ENCODE measurements at places on chromosomes 1 and 21. TPM values are rescaled to one million over a fixed set of nuclear protein-coding genes. Genes with fewer than 3 reads are reported as not detected.

The LCE3D gene
- total RNA-seq: not detected

The SYDE2 gene
- total RNA-seq: not detected

The AKR7A2 gene
- 29.6 TPM for total RNA-seq

The LTN1 gene
- 43.1 TPM for total RNA-seq

The HSPB7 gene
- not detected for total RNA-seq

The TSEN15 gene
- 42.6 TPM for total RNA-seq

The CHD5 gene
- 0.31 TPM for total RNA-seq

The RGSL1 gene
- not detected for total RNA-seq

The REG4 gene
- 0.19 TPM for total RNA-seq

The LRRC7 gene
- total RNA-seq: not detected

The AMPD2 gene
- total RNA-seq: 144 TPM

DNA sequence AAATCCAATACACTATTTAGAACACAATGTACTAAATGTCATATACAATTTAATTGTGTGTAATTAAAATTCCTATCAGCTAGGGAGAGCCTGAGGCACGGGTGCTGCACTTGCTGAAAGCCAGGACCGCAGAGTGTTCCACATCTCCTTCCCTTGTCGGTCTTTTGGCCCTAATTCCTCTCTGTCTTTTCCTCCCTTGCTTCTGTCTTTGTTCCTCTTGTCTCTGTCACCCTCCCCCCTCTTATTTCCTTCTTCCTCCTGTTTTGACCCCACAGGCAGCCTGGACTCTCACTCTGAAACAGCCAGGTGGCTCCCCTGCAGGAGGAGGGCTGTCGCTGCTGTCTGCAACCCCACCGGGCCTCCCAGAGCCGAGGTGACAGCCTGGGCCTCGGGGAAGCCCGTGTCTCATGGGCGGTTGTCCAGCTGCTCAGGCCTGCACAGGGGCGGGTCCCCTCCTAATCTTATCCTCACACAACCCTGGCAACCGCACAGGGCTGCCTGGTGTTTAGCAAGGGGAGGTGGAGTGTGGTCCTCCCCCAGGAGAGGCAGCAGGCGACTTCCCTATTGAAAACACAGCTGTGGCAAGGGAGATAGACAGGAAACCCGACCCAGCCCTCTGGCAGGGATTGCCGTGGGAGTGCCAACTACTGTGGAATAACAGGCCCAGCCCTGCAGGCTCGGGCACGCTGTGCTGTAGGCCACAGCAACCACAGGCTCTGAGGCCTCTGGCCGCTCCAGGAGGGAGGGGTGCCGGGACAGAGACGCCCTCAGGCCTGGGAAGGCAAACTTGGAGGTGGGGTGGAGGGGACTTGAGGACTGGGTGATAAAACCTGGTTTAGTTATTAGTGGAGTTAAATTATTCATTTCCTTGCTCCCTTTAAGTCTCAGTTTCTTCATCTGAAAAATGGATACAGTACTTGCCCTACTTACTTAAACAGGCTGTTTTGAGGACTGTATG is 68.8 kb upstream of the WDR26 start:
- H3K4me1 ChIP-seq: peaks cover 33% of the 10 kb centered on the region
- H3K27me3 ChIP-seq: peaks cover 4% of the 10 kb centered on the region
- H3K27ac ChIP-seq: peak overlapping the region; percentile 72
- H3K4me3 ChIP-seq: peak overlapping the region; percentile 47
- no peaks in the 10 kb centered on the region for H3K36me3 ChIP-seq

- H3K27me3 ChIP-seq: no peaks in the 10 kb centered on the region
- H3K27ac ChIP-seq: no peak overlapping the region
- no peaks in the 10 kb centered on the region for H3K4me1 ChIP-seq
- no peak for DNase-seq
- H3K36me3 ChIP-seq: no peaks in the 10 kb centered on the region
- H3K4me3 ChIP-seq: no peak overlapping the region
These were observed 50.9 kb downstream of the MEGF6 start for GRCh38 chr1:3560251-3560871.

- H3K36me3 ChIP-seq: no peaks in the 10 kb centered on the region
- no peaks in the 10 kb centered on the region for H3K27me3 ChIP-seq
- H3K27ac ChIP-seq: no peak overlapping the region
- H3K4me3 ChIP-seq: no peak overlapping the region
- no peak for DNase-seq
- no peaks in the 10 kb centered on the region for H3K4me1 ChIP-seq
These were observed 36.6 kb downstream of the OLFM3 start for GRCh38 chr1:101960142-101960541.

GRCh38 chr1:56453417-56454078 is 125.8 kb downstream of the PLPP3 start:
- no peak for DNase-seq
- no peak overlapping the region for H3K4me3 ChIP-seq
- no peaks in the 10 kb centered on the region for H3K4me1 ChIP-seq
- peaks cover 10% of the 10 kb centered on the region for H3K27me3 ChIP-seq
- H3K36me3 ChIP-seq: no peaks in the 10 kb centered on the region
- no peak overlapping the region for H3K27ac ChIP-seq

DNA sequence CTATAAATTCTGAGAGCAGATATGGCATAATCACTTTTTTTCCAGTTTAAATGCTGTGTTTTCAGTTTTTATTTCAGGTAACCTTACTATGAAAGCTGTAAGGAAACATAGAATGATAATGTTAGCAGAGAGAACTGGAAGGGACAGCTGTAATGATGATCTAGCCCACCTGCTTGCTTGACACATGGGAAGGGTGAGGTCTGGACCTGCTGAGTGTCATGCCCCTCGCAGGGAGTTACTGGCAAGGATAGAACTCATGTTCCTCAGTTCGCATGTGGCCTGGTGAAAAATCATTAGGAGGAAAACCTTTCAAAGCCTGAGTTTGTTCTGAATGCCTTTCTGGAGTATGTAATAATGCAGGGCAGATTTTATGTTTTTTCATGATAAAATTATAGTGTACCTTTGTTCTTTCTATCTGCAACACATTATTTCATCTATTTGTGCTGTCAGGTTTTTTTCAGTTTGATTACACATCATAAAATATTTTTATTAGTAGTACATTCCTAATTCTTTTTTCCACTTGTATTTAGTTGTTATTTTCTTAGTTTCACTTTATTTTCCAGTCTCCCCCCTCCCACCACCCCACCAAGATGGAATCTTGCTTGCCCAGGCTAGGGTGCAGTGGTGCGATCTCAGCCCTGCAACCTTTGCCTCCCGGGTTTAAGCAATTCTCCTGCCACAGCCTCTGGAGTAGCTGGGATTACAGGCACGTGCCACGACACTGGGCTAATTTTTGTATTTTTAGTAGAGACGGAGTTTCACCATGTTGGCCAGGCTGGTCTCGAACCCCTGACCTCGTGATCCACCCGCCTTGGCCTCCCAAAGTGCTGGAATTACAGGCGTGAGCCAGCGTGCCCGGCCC is 8.0 kb downstream of the DDI2 start:
- DNase-seq: no peak
- no peak overlapping the region for H3K27ac ChIP-seq
- H3K4me3 ChIP-seq: no peak overlapping the region
- H3K27me3 ChIP-seq: no peaks in the 10 kb centered on the region

DNA sequence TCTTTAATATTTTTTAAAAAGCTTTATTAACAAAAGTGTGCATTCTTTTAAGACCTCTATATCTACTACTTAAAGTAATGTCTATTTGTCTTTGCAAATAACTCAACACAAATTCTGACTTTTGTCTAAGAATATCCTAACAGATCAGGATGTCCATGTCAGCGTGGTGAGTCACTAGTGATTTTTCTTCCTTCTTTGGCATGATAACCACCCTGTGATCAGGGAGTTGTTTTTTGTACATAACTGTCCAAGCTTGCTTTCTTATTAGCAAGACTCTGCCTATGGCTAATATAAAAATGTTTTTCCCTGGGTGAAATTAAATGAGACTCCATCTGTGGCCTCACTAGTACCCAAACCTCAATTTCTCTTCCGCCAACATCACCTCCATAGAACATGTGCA is 688.9 kb upstream of the ADGRL2 start:
- no peaks in the 10 kb centered on the region for H3K4me1 ChIP-seq
- no peak for DNase-seq
- no peaks in the 10 kb centered on the region for H3K27me3 ChIP-seq
- H3K27ac ChIP-seq: no peak overlapping the region
- peaks cover 10% of the 10 kb centered on the region for H3K36me3 ChIP-seq
- no peak overlapping the region for H3K4me3 ChIP-seq

DNA sequence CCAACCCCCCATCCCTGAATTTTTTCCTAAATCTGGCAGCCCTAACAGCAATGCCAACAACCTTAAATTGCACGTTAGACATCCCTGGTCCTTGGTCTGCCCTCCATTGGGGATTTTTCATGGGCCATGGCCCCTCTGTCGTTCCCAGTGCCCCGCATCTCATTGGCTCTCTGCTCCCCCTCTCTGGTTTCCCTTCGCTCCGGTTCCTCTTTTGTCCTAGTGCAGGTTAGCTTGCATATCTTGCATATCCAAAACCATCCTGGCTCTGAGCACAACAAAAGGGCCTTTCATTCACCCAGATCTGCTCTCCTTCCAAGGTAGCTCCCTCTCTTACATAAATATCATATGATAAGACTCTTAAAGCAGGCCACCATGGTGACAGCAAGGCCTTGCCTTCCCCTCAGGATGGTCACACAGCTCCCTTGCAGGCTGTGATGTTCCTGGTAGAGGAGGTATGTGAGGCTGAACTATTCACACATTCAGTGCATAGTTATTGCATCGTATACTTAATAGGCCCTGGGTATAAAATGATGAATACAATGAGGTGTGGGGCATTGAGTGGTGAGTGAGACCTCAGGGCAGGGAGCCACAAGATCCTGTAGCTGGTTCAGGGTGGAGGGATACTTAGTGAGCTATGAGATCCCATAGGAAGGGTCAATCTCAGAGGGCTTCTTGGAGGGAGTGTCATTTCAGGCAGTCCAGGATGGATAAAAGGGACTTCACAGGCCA is 45.2 kb downstream of the TENT5C start:
- peaks cover 62% of the 10 kb centered on the region for H3K4me1 ChIP-seq
- H3K36me3 ChIP-seq: no peaks in the 10 kb centered on the region
- H3K27me3 ChIP-seq: peaks cover 23% of the 10 kb centered on the region
- H3K27ac ChIP-seq: peak overlapping the region; percentile 57

DNA sequence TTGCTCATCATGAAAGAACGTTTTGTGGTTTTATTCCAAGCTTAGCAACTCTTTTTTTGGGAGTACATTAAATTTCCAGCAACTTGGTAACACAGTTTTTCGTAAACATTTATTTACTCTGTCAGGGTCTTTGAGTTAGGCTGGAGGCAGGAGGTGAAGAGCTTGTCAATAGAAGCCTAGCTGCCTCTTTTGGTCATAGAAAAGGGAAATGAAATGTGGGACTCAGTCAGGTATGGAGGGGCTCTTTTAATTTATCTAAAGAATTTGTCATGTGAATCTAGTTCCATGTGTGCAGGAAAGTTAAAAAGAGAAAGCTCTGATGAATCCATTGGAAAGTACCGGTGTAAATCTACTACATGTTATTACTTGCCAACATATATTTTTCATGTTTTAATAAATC is 45.9 kb upstream of the PRMT6 start:
- no peak overlapping the region for H3K4me3 ChIP-seq
- H3K27ac ChIP-seq: no peak overlapping the region
- peaks cover 16% of the 10 kb centered on the region for H3K27me3 ChIP-seq
- no peak for DNase-seq
- H3K4me1 ChIP-seq: no peaks in the 10 kb centered on the region

DNA sequence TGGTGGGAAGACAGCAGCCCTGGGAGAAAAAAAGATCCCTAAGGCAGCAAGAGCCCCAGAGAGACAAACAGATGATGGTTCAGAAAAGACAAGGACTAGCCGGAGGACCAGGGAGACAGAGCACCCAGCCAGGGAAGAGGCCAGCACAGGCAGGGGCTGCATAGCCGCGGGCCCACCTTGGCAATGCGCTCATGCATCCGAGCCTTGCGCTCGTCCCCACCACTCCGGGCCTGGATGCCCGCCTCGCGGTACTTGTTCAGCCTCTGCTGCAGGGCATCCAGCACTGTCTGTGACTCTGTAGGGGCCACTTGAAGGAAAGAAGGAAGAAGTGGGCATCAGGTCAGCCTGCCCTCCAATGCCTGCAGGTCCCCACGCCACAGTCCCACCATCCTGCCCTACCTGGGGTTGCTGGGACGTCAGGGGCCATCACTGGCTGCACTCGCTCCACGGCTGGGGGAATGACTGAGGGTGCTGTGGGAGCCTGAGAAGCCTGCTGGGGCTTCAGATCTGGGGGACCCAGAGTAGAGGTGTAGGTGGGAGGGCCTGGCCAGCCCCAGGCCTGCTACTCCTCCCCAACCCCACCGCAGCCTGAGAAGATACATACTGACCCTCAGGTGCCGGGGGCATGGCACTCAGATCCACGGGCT is 7.0 kb downstream of the CC2D1B start:
- H3K4me3 ChIP-seq: no peak overlapping the region
- no peak overlapping the region for H3K27ac ChIP-seq
- no peak for DNase-seq
- peaks cover 17% of the 10 kb centered on the region for H3K4me1 ChIP-seq
- H3K27me3 ChIP-seq: no peaks in the 10 kb centered on the region
- H3K36me3 ChIP-seq: peaks cover 19% of the 10 kb centered on the region

- no peak overlapping the region for H3K4me3 ChIP-seq
- H3K36me3 ChIP-seq: no peaks in the 10 kb centered on the region
- DNase-seq: peak; percentile 10
- no peaks in the 10 kb centered on the region for H3K4me1 ChIP-seq
- H3K27ac ChIP-seq: no peak overlapping the region
- H3K27me3 ChIP-seq: peaks cover 46% of the 10 kb centered on the region
These were observed 102.1 kb upstream of the ZBTB40 start for GRCh38 chr1:22349362-22350043.

DNA sequence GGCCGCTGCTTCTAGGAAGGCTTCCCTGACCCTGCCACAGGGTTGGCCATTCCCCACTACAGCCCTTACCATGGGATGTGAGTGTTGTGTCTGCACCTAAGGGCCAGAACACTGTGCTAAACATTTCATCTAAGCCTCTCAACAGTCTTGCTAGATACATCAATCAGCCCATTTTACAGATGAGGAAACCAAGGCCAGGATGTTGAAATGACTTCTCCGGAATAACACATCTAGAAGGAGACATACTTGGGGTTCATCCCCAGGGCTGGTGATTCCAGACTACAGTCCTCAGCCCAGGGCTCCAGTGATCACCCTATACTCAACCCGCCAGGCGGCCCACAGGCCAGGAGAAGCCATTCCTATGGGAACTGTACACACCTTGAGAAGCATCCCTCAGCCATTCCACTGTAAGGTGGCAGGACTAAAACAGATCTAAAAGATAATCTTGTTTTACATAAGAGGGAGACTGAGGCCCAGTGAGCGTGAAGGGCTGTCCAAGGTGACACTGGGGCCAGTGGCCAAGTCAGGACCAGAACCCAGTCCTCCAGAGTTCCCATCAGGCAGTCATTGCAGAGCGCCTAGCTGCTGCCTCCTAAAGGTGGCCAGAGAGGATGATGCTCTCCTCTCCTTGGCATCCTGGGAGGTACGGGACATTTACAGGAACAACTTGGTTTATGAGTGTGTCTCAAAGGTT is 119.5 kb downstream of the GLIS1 start:
- H3K27ac ChIP-seq: no peak overlapping the region
- H3K4me3 ChIP-seq: no peak overlapping the region
- H3K4me1 ChIP-seq: no peaks in the 10 kb centered on the region
- no peaks in the 10 kb centered on the region for H3K36me3 ChIP-seq
- DNase-seq: no peak

- H3K4me3 ChIP-seq: peak overlapping the region; percentile 53
- H3K27ac ChIP-seq: peak overlapping the region; percentile 13
- H3K36me3 ChIP-seq: peaks cover 17% of the 10 kb centered on the region
- H3K27me3 ChIP-seq: no peaks in the 10 kb centered on the region
- DNase-seq: no peak
- peaks cover 35% of the 10 kb centered on the region for H3K4me1 ChIP-seq
These were observed 56.4 kb upstream of the SAMSN1 start for GRCh38 chr21:14602382-14602958.

- no peak overlapping the region for H3K27ac ChIP-seq
- H3K27me3 ChIP-seq: peaks cover 12% of the 10 kb centered on the region
- no peaks in the 10 kb centered on the region for H3K36me3 ChIP-seq
These were observed 363.5 kb downstream of the KCNH1 start for GRCh38 chr1:210770396-210770984.
